NCI-H2227 treated with DMSO at 0.1 percent for 48 hours (cell line): ENCODE measurements at places on chromosomes 16 and 17.

- no peak for DNase-seq
Observed at GRCh38 chr17:59842901-59843652, 49.7 kb downstream of the TUBD1 start.

DNA sequence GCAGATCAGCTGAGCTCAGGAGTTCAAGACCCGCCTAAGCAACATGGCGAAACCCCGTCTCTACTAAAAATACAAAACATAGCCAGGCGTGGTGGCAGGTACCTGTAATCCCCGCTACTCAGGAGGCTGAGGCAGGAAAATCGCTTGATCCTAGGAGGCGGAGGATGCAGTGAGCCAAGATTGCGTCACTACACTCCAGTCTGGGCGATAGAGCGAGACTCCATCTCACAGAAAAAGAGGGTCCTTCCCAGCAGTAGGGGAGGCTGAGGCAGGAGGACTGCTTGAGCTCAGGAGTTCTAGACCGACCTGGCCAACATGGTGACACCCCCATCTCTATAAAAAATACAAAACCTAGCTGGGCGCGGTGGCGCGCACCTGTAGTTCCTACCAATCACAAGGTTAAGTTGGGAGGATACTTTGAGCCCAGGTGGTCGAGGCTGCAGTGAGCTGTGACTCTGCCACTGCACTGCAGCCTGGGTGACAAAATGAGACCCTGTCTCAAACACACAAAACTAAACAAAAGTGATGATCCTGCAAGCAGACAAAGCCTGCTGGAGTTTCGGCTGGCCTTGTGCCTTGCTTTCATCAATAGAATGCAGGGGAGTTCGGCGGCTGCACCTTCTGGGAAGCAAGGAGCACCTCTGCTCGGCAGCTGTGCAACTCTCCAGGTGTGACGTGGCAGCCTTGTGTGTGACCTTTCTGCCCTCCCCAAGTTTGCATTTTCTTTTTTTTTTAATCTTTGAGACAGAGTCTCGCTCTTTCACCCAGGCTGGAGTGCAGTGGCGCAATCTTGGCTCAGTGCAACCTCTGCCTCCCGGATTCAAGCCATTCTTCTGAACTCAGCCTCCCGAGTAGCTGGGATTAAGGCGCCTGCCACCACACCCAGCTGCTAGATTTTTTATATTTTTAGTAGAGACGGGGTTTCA, 12.4 kb upstream of the YWHAE start:
- no peak for DNase-seq

GRCh38 chr17:36743130-36743529, 141.7 kb downstream of the MRM1 start:
- DNase-seq: no peak

DNA sequence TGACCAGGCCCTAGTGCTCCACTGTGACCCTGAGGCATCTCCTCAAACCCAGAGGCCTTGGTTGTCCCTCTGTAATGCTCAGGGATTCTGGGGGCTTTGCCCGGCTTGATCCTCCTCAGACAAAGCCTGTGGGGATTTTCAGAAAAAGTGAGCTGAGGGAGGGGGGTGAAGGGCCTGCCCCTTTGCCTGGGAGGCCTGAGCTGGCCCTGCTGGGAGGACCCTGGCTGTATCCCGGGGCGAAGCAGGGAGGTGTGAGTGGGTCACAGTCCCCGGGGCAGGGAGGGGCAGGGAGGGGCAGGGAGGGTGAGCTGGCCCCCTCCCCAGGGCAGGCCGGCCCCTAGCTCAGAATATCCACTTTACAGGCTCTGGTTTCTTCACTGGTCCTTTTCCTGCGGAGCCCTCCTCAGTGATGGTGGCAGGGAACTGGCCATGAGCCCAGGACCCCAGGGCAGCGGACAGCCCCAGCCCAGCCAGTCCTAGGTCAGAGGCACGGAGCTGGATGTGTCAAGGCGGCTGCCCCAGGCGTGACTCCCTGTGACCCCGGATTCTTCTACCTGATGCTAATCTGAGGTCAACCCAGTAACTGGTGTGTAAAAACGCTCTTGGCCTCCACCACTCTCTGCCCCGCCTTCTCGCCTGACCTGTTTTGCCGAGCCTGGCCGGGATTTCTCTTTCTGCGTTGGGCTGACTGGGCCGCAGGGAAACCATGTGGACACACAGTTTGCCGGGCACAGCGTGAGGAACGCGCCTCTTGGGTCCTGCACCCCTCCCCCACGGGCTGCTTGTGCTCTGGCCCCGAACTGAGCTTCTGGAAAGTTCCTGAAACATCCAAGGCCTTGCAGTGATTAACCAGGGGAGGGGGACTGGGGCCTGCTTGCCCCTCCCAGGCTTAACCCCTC, 5.8 kb upstream of the FASN start:
- DNase-seq: no peak

- no peak for DNase-seq
Observed at GRCh38 chr16:84808826-84809225, 11.0 kb upstream of the CRISPLD2 start.
